ENCODE measurements at places on chromosomes 12 and 14. TPM values are rescaled to one million over a fixed set of nuclear protein-coding genes. Genes with fewer than 3 reads are reported as not detected.

DNA sequence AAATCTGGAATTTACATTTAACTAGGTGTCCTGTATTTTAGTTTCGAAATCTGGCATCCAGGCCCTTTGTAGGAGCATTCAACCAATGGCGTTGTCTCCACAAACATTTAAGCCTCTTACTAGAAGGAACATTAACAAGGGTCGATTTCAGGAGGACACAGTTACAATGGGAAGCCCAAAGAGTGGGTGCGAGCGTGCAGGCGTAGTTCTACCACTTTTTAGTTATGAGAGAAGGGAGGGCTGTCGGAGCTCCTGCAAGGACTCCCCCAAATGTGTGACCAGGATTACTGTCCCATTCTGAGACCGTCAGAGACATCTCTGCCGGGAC is 365 bp upstream of the ABHD4 start:
- peaks cover 12% of the 10 kb centered on the region for H3K36me3 ChIP-seq
- H3K27me3 ChIP-seq: peaks cover 15% of the 10 kb centered on the region
- DNase-seq: no peak
- peak overlapping the region; percentile 74 for H3K4me3 ChIP-seq
- peak overlapping the region; percentile 49 for H3K27ac ChIP-seq
- H3K4me1 ChIP-seq: peaks cover 12% of the 10 kb centered on the region

The WNT5B gene
- 36.3 TPM for polyA plus RNA-seq

DNA sequence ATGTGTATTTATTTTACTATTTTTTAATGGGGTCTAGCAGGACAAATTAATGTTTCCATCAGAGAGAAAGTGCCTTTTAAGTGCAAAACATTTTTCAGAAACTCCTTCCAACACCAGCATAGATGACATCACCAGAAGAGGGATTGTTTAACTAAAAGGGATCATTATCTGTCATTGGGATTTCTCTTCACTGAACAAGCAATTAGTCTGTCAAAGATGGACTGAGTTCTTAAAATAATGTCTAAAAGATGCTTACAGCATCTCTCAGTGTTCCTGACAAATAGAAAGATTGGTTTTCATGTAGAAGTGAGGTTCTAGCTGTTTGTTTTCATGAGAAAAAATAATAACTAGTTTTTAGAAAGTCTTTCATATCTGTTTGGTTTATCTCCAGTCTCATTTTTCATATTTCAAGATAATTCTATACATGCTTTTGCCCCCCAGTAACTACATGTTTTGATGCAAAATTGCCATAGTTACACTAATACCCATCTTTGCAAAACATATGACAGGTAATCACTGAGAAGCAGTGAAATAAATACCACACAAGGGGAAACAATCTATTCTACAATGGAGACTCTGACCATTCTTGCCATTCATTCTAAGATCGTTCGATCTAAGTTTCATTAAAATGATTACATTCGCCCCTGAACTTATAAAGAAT is 850.3 kb downstream of the GALC start:
- no peaks in the 10 kb centered on the region for H3K36me3 ChIP-seq
- no peak overlapping the region for H3K27ac ChIP-seq
- H3K4me3 ChIP-seq: no peak overlapping the region
- H3K27me3 ChIP-seq: no peaks in the 10 kb centered on the region

GRCh38 chr12:64457032-64457431 is 5.1 kb downstream of the TBK1 start:
- H3K4me3 ChIP-seq: no peak overlapping the region
- peaks cover 2% of the 10 kb centered on the region for H3K4me1 ChIP-seq
- H3K27ac ChIP-seq: no peak overlapping the region
- peaks cover 15% of the 10 kb centered on the region for H3K36me3 ChIP-seq
- DNase-seq: peak; percentile 17

- H3K4me1 ChIP-seq: peaks cover 5% of the 10 kb centered on the region
- peak overlapping the region; percentile 81 for H3K4me3 ChIP-seq
- DNase-seq: peak; percentile 79
- no peaks in the 10 kb centered on the region for H3K27me3 ChIP-seq
- no peaks in the 10 kb centered on the region for H3K36me3 ChIP-seq
Measured at GRCh38 chr14:39102265-39102968, 618 bp downstream of the SEC23A start.

DNA sequence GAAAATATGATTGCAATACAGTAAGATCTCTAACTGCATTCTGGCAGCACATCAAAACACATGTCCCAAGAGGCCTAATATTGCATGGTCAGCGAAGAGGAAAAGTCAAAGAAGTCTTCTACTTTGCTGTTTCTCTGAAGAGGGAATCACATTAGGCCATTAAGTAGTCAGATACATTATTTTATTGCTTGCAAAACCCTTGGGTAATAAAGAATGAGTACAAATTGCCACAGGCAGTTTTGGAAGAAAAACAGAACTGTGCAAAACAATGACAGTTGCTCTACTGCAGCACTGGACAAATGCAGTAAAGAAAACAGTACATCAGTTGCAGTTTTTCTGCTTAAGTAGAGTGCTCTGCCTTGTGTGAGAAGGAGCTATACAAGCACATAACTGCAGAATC is 211.9 kb downstream of the MED13L start:
- DNase-seq: peak; percentile 62
- no peak overlapping the region for H3K27ac ChIP-seq
- H3K4me3 ChIP-seq: no peak overlapping the region
- H3K36me3 ChIP-seq: no peaks in the 10 kb centered on the region
- H3K27me3 ChIP-seq: no peaks in the 10 kb centered on the region

DNA sequence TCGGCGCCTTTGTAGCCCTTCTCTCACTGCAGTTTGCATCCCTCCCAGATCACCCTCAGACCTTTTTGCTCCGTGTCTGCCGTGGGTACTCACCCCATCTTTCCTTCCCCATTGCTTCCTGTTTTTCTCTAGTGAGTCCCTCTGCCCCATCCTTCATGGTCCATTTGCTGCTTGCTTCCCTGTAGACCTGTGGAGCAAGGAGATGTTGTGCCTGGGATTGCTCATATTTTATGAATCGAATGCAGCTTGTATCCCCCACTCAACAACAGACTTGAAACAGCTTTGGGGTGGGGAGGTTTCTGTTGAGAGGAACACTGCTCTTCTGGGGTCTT is 661 bp downstream of the DENR start:
- peak overlapping the region; percentile 98 for H3K4me3 ChIP-seq
- no peak for DNase-seq
- no peaks in the 10 kb centered on the region for H3K27me3 ChIP-seq
- H3K4me1 ChIP-seq: peaks cover 10% of the 10 kb centered on the region
- H3K27ac ChIP-seq: peak overlapping the region; percentile 89

The SRRM4 gene
- polyA plus RNA-seq: 0.44 TPM

The PRR4 gene
- 5.4 TPM for polyA plus RNA-seq

DNA sequence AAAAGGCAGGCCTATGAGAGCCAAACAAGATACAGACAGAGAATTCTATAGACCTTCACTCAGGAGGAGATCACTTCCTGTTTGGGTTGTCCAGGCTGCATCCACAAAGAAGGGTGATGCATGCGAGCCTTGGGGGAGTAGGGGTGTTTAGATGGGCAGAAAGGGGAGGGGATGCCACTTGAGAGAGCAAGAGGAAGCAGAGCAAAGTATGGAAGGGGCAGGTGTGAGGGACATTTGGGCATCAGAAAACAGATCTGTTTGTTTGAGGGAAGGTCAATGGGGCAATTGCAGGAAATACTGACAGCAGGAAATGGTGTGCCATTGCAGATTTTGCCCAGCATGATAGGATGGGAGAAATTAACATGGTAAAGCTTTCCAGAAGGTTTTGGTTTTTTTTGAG is 146.4 kb upstream of the FOXN3 start:
- peaks cover 5% of the 10 kb centered on the region for H3K4me1 ChIP-seq
- no peak overlapping the region for H3K27ac ChIP-seq
- peaks cover 3% of the 10 kb centered on the region for H3K36me3 ChIP-seq
- DNase-seq: no peak
- H3K4me3 ChIP-seq: no peak overlapping the region
- no peaks in the 10 kb centered on the region for H3K27me3 ChIP-seq

The RFX4 gene
- polyA plus RNA-seq: 0.23 TPM

DNA sequence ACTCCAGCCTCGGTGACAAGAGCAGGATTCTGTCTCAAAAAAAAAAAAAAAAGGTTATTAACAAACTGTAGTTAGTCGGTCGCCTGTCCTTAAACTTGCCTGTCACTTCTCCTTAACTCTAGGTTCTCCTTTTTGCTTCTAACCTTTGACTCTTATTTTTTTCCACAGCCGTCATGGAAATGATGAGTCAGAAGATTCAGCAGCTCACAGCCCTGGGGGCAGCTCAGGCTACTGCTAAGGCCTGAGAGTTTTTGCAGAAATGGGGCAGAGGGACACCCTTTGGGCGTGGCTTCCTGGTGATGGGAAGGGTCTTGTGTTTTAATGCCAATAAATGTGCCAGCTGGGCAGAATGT is 418 bp upstream of the MYG1 start:
- peak overlapping the region; percentile 81 for H3K27ac ChIP-seq
- peak overlapping the region; percentile 91 for H3K4me3 ChIP-seq
- peaks cover 37% of the 10 kb centered on the region for H3K36me3 ChIP-seq

GRCh38 chr12:13442457-13442856 is 245.9 kb downstream of the EMP1 start:
- DNase-seq: peak; percentile 69
- H3K27ac ChIP-seq: no peak overlapping the region
- no peak overlapping the region for H3K4me3 ChIP-seq
- H3K4me1 ChIP-seq: peaks cover 4% of the 10 kb centered on the region
- no peaks in the 10 kb centered on the region for H3K36me3 ChIP-seq

GRCh38 chr14:51507906-51508511 is 143.7 kb upstream of the FRMD6 start:
- H3K27ac ChIP-seq: peak overlapping the region; percentile 81
- H3K27me3 ChIP-seq: no peaks in the 10 kb centered on the region
- peaks cover 28% of the 10 kb centered on the region for H3K4me1 ChIP-seq
- no peaks in the 10 kb centered on the region for H3K36me3 ChIP-seq
- DNase-seq: peak; percentile 90
- H3K4me3 ChIP-seq: no peak overlapping the region

The DPY19L2 gene
- polyA plus RNA-seq: 9.0 TPM

GRCh38 chr12:125518074-125518473 is 452.8 kb downstream of the AACS start:
- DNase-seq: peak; percentile 54
- no peak overlapping the region for H3K4me3 ChIP-seq
- H3K4me1 ChIP-seq: no peaks in the 10 kb centered on the region
- peaks cover 2% of the 10 kb centered on the region for H3K27me3 ChIP-seq

The KRT2 gene
- polyA plus RNA-seq: not detected

DNA sequence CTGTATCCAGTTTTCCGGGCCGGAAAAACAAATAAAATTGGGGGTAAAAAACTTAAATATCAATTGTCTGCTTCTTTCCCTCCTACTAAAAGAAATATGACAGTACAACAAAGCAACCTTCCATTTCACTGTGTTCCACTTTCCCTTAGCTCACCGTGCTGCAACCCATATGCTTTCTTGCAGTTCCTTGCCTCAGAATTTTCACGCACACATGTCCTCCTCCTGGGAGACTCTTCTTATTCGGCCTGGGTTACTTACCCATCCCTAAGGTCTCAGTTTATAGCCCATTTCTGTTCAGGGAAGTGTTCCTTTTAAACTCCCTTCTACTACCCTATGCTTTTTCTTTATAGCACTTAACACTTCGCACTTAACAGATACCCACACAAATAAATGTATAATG is 4.5 kb upstream of the MAGOHB start:
- no peak for DNase-seq
- peaks cover 3% of the 10 kb centered on the region for H3K27me3 ChIP-seq
- H3K27ac ChIP-seq: no peak overlapping the region
- no peaks in the 10 kb centered on the region for H3K36me3 ChIP-seq

DNA sequence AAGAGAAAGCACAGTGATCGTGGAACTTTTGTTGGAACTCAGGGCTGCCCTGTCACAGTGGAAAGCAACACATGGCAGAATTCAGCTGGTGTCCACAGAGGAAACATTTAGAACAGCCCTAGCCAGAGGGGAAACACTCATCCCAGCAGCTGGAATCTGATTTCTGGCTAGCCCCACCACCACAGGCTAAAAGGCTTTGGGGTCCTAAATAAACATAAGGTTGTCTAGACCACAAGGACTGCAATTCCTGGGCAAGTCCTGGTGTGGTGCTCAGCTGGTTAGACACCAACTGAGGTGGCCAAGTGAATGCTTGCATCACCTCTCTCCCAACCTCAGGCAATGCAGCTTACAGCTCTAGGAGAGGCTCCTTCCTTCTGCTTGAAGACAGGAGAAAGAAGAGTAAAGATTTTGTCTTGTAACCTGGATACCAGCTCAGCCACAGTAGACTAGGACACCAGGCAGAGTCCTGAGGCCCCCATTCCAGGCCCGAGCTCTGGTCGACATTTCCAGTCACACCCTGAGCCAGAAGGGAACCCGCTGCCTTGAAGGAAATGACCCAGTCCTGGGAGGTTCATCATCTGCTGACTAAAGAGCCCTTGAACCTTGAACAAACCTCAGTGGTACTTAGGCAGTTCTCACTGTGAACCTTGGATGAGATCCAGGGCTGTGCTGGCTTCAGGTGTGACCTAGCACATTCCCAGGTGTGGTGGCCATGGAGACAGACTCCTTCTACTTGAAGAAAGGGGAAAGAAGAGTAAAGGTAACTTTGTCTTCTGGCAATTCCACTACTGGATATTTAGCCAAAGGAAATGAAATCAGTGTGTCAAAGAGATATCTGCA is 85.4 kb upstream of the PLXNC1 start:
- H3K36me3 ChIP-seq: no peaks in the 10 kb centered on the region
- no peak overlapping the region for H3K4me3 ChIP-seq
- H3K4me1 ChIP-seq: peaks cover 8% of the 10 kb centered on the region
- DNase-seq: no peak

The TMEM119 gene
- 25.2 TPM for polyA plus RNA-seq

The MGST1 gene
- polyA plus RNA-seq: 12.0 TPM

DNA sequence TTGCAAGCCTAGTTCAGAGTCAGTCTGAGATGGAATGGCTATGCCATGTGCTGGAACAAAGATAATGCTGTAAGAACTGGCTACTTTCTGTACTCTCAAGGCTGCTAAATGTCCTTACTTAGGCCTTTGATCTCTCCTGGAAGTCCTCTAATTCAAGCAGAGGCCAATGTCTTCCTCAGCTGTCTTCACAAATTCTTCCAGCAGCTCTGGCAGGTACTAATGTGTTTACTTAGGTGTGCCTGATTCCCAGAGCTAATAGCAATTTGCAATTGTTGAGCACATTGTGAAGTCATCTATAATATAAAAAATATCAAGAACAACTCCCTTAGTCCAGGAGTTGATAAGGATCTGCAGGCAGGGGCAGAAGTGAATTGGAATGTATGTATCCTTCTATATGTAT is 3.8 kb upstream of the MYF5 start:
- H3K4me1 ChIP-seq: peaks cover 12% of the 10 kb centered on the region
- H3K36me3 ChIP-seq: no peaks in the 10 kb centered on the region
- peak overlapping the region; percentile 25 for H3K27ac ChIP-seq
- peaks cover 28% of the 10 kb centered on the region for H3K27me3 ChIP-seq

DNA sequence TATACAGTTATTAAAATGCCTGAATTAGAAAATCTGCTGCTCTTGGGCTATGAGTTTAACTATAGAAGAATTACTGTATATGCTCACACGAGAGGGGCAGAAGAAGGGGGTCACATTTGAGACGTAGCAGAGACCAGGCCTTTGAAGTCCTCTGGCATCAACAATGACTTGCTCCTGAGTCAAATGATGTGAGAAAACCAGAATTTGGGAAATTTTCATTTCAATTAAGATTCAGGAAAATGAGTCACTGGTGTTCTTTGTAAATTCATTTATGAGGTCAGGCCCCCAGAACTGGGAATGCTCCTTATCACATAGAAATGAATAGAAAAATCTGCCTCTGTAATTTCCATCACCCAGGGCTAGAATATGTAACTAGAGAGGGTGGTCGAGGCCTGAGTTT is 92.9 kb downstream of the APAF1 start:
- no peak overlapping the region for H3K27ac ChIP-seq
- H3K27me3 ChIP-seq: no peaks in the 10 kb centered on the region
- H3K36me3 ChIP-seq: peaks cover 9% of the 10 kb centered on the region
- H3K4me3 ChIP-seq: no peak overlapping the region
- H3K4me1 ChIP-seq: peaks cover 2% of the 10 kb centered on the region

Measured in muscle of leg (tissue), 16 donors.